ENCODE measurements at places on chromosomes 5 and 9.

GRCh38 chr5:58117542-58117941 is 342.3 kb downstream of the PLK2 start:
- DNase-seq = no peak

DNA sequence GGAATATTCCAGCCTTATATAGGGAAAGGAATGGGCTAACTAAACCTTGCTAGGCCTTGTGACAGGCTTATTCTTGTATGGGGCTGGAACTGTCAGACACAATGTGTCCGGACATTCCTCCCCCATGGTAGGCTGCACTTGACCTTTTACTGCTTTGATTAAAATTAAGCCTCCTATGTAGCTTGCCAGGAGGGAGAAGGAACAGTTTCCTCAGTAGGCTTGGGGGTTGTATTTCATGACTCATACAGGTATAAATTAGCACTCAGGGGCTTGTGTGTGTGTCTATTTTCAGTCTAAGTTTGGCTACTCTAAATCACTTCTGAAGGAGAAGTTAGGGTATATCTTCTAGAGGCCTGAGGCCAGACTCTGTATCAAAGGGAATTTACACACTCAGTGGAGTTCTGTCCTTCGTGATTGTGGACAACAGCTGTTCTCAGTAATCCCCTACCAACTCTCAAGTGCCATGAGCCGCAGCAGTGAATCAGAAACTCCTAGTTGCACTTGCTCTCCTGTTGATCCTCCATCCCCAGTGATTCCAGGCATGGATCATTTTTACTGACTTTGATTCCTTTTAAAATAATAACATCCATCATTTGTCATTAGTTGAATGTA is 16.4 kb downstream of the ADAMTS16 start:
- DNase-seq = no peak

- DNase-seq = peak; percentile 7
These were observed 188.6 kb downstream of the ADGRV1 start for GRCh38 chr5:90747175-90747574.

- DNase-seq = no peak
These were observed 86.7 kb upstream of the PAM start for GRCh38 chr5:102668220-102668932.

DNA sequence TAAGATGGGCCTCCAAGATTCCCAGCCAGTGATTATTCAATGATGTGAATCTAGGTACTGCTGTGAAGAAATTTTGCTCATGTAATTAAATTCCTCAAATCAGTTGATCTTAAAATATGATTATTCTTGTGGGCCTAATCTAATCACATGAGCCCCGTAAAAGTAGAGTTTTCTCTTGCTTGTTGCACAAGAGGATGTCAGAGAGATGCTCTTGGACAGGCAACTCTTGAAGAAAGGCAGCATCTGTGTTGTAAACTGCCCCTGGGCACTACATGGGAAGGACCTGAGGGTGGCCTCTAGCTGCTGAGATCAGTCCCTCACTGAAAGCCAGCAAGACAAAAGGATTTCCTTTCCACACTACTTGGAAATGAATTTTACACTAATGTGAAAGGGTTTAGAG is 132.9 kb downstream of the TRPM3 start:
- peak; percentile 23 for DNase-seq

DNA sequence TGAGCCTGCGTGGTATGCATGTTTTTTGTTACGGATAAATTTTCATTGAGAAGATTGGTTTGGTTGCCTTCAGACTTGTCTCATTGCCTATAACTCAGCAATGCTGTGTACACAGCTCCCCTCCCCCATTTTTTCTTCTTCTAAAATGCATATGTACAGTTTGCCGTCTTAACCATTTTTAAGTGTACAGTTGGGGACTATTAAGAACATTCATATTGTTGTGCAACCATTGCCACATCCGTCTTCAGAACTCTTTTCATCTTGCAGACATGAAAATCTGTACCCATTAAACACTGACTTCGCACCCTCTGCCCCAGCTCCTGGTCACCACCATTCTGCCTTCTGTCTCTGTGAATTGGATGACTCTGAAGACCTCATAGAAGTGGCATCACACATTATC is 6.2 kb downstream of the EXOC3 start:
- DNase-seq = no peak

DNA sequence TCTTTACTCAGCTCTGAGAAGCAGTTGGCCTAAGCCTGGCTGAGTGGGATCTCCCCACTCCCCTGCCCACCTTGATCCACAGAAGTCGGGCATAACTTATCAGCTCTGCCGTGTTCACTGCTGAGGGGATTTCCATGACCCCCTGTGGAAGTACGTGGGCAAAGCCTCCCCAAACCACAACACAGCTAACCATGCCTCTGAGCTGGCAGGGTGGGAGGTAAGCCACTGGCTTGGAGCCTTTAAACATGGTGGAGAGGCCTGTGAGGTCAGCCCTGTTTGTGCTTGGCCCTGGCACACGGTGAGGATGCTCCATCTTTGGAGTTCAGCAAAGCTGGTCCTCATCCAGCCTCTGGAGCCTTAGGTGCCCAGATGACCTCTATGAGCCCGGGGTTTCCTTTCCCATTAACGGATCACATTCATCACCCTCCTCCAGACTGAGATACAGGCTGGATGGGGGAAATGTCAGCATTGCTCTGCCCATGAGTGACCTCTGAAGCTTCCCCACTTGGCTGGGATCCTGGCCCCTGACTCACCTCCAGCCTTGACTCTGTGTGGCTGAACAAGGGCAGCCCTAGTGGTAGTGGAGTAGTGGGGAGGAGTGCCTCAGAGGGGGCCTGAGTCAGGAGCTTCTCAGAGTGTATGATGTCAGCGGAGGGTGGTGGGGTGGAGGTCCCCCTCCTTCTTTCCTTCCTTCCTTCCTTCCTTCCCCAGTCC is 6.2 kb downstream of the PDLIM4 start:
- DNase-seq = peak; percentile 97

GRCh38 chr5:106451998-106452397 is 1218.7 kb downstream of the EFNA5 start:
- no peak for DNase-seq

GRCh38 chr5:111075520-111075919 is 4.0 kb downstream of the TSLP start:
- DNase-seq = peak; percentile 86

GRCh38 chr5:112551419-112552032 is 132.4 kb upstream of the EPB41L4A start:
- peak; percentile 54 for DNase-seq

DNA sequence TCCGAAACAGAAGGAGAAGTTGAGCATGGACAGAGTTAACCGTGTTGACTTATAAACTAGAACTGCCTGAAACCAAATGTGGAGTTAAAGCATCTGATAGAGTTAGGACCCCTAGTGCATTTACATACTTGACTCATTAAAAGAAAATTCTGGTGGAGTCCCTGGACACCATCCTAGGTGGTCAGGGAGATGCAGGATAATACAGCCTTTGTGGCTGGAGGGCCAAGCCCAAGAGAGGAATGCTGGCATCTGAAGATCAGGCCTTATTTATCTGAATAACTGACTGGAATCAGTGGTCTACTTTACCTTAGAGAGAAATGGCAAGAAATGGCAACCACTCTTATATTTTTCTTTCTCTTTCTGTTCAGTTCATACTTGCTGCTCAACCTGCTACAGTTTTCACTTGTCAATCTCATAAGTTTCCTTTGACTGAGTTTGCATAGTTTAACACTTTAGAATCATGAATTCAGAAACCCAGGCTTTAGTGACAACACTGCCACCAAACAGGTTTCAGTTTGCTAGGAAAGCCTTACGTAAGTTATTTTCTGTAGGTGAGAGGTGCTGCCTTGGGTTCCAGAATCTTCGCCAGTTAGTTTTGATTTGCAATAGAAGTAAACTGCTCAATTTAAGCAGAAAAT is 10.2 kb downstream of the CMYA5 start:
- DNase-seq = no peak

GRCh38 chr5:56640763-56641406 is 174.5 kb upstream of the MAP3K1 start:
- DNase-seq = no peak

DNA sequence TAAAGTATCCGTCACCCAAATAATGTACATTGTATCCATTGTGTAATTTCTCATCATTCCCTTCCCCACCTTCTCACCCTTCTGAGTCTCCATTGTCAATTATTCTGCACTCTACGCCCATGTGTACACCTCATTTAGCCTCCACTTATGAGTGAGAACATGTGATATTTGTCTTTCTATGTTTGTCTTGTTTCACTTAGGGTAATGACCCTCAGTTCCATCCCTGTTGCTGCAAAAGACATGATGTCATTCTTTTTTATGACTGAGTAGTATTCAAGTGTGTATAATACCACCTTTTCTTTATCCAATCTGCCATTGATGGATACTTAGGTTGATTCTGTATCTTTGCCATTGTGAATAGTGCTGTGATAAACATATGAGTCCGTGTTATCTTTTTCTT is 4.9 kb upstream of the SPATA31C2 start:
- no peak for DNase-seq

GRCh38 chr5:143850050-143850683 is 38.2 kb downstream of the HMHB1 start:
- peak; percentile 13 for DNase-seq

GRCh38 chr9:35930521-35930920 is 21.2 kb downstream of the SPAAR start:
- no peak for DNase-seq

GRCh38 chr5:6386271-6386670 is 7.9 kb upstream of the MED10 start:
- DNase-seq = no peak

GRCh38 chr9:6630502-6631206 is 14.9 kb downstream of the GLDC start:
- no peak for DNase-seq

- no peak for DNase-seq
These were observed 10.2 kb downstream of the MARCHF6 start for GRCh38 chr5:10363519-10364185.

- no peak for DNase-seq
These were observed 31.7 kb upstream of the FBXW11 start for GRCh38 chr5:172038167-172038566.

- DNase-seq = no peak
These were observed 229.7 kb downstream of the ROR2 start for GRCh38 chr9:91720313-91720712.

- DNase-seq = no peak
These were observed 272.4 kb downstream of the ARRDC3 start for GRCh38 chr5:91110686-91111085.

DNA sequence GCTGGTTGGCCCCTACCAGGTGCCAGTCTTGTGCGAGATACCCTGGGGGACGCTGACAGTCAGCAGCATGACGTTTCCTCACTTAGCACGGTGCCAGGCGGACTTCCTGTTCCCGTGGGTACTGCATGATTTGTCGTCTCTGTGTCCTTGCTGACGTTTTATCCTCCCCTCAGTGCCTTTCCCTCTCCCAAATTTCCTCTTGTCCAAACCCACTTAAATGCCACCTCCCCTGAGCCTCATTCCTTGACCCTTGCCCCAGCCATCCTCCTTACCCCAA is 60.6 kb upstream of the SAP30L start:
- DNase-seq = no peak

DNA sequence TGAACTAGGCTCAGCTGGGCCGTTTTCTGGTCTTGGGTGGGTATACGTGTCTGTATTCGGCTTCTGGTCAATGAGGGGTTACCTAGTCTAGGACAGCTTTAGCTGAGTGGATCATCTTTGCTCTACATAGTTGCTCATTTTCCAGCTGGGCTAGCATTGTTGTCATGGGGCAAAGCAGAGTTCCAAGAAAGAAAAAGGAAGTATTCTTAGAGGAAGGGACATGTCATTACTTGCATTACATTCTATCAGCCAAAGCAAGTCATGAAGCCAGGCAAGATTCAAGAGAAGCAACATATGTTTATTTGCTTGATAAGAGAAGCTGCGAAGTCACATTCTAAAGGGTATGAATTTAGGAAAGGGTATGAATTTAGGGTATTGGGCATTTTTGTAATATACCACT is 396.5 kb downstream of the ZNF608 start:
- DNase-seq = no peak

DNA sequence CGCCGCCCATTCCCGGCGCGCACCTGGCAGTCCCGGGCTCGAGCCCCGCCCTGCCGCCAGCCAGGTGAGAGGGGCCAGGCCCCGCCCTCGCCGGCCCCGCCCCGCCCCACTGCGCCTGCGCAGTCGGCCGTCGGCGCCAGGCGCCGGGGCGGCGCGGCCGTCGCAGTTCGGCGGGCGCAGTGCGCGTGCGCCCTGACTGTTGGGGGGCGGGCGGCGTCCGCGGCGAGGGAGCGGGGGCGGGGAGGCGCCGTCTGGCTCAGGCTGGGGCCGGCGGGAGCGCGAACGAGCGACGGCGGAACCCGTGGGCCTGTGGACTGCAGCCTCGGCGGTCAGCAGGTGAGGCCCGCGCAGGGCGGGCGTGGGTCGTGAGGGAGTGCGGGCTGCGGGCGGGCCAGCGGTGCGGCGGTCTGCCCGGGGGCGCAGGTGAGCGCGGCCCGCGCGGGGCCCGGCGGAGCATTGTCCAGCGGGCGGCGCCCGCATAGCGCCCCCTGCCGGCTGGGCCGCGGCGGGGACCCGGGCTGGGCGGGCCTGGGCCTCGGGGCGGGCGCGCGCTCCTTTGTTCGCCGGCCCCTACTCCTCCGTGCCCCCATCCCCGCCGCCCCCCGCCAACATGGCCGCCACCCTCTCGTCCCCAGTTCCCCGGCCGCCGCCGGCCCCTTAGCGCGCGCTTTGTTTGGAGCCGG is at the start of gene SPIN1:
Gene SPIN1, plus strand, starts transcription at position 242 of the 683 bp plus-strand sequence. CDS start 38,096 bp downstream, outside the sequence.
- DNase-seq = peak; percentile 79

GRCh38 chr9:99478469-99479027 is 256.5 kb downstream of the SEC61B start:
- DNase-seq = no peak

GRCh38 chr5:127923804-127924570 is 159.6 kb upstream of the SLC12A2 start:
- DNase-seq = no peak

GRCh38 chr5:9058666-9059065 is 487.2 kb downstream of the SEMA5A start:
- peak; percentile 42 for DNase-seq

- no peak for DNase-seq
These were observed 15.1 kb downstream of the DROSHA start for GRCh38 chr5:31516802-31517201.

- peak; percentile 42 for DNase-seq
These were observed 16.1 kb downstream of the OLFML2A start for GRCh38 chr9:124793015-124793541.

DNA sequence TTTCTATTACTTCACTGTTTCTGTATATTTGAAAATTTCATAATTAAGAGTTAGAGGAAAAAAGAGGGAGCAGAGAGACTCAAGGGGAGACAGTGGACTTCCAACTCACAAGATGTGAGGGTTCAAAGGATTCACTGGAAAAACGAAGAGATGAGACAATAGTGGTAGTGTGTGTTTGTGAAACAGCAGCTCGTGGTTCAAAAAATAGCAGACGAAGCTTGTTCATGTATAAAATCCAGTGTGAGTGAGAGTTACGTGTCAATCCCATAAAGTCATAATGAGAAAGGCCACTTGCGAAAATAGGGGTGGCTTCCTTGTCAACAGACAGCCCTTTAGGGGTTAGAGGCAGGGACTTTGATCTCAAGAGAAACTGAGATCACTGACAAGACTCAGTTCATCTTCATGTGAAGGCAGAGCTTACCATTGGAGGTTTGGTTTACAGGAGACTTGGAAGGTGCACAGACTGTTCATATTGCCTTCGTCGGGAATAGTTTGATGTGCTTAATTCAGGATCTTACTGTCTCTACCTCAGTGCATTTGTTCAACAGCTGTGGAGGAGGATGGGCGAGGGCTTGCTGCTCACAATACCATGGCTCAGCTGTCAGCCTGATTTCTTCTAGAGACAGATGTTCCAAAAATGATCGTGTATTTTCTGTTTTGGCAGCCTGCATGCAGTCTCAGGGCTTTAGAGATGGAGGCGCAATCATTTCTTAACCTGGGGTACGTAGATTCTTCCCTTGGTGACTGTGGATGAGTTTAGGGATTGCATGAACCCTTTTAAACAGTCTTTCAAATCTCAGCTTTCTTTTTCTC is 105.7 kb upstream of the KLF9 start:
- DNase-seq = no peak
